ENCODE measurements at places on chromosomes 2 and 18.

DNA sequence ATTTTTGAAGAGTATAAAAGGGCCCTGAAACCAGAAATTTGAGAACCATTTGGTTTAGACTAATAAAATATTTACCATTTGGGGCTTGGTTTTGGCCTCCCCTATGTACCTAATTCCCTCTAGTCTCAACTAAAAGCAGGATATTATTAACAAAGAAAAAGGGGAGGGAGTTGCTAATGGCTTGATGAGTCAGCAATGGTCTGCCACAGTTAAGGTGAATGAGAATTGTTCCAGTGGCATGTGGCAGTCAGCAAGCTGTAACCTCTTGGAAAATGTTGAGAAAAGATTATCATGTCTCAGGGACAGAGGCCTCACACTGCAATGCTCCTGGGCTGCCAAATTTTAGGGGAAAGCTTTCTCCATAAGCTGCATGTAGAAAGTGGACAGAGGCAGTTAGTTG is 20.1 kb upstream of the SLC39A10 start:
- DNase-seq: no peak

DNA sequence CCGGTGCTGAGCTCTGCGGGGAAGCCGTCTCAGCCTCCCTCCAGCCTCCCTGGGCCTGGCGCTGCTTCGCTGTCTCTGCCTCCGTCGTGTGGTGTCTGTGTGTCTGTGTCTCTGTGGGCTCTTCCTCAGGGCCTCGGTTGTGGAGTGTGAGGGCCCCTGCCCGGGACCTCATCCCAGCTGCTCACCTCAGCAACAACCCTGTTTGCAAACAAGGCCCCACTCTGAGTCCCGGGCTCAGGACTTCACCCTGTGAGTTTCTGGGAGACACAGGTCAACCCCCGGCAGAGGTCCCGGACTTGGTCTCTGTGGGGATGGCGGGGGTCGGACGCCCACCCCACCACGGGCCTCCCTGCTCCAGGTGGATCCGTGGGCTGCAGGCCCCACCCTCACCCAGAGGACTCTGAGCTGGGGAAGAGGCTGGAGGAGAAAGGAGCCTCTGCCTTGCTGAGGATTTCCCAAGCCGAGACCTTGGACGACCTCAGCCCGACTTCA is 127.4 kb upstream of the CTDP1 start:
- DNase-seq: no peak

- DNase-seq: no peak
Observed at GRCh38 chr2:158745866-158746382, 49.2 kb upstream of the DAPL1 start.

GRCh38 chr2:8977758-8978157 is 25.7 kb downstream of the MBOAT2 start:
- DNase-seq: no peak

GRCh38 chr2:46315103-46315890 is 18.1 kb downstream of the EPAS1 start:
- DNase-seq: no peak

- DNase-seq: no peak
Observed at GRCh38 chr2:206198677-206199076, 39.0 kb downstream of the EEF1B2 start.

GRCh38 chr2:197867624-197868023 is 63.2 kb downstream of the PLCL1 start:
- DNase-seq: no peak
